ENCODE measurements at places on chromosomes 1 and 21.

- no peak for DNase-seq
These were observed 4.9 kb downstream of the MIA3 start for GRCh38 chr1:222622765-222623164.

GRCh38 chr1:84376000-84376910 lies 22.0 kb upstream of the DNASE2B start:
- no peak for DNase-seq

DNA sequence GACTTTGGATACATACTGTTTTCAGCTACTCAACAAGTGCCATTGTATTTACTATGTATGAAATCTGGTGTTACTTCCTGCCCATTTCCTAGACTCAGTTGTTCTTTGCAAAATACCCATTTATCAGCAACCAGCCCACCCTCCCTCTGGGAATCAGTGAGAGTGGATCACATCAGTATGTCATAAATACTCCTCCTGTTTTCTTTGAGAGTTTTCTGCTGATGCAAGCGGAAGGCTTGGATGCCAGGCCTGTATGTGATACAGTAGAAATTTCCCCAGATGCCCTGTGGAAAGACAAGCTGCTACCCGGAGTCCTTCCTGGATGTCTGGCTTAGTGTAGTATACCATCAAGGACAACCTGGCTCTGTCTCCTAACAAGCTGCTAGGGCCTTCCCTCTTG lies 2.4 kb upstream of the PTPRC start:
- DNase-seq: no peak

- DNase-seq: no peak
These were observed 568.5 kb upstream of the B3GALT2 start for GRCh38 chr1:193754732-193755427.

- no peak for DNase-seq
These were observed 5.3 kb upstream of the IBA57 start for GRCh38 chr1:228160201-228160761.

- DNase-seq: no peak
These were observed 15.8 kb downstream of the SLC45A3 start for GRCh38 chr1:205664399-205665017.

DNA sequence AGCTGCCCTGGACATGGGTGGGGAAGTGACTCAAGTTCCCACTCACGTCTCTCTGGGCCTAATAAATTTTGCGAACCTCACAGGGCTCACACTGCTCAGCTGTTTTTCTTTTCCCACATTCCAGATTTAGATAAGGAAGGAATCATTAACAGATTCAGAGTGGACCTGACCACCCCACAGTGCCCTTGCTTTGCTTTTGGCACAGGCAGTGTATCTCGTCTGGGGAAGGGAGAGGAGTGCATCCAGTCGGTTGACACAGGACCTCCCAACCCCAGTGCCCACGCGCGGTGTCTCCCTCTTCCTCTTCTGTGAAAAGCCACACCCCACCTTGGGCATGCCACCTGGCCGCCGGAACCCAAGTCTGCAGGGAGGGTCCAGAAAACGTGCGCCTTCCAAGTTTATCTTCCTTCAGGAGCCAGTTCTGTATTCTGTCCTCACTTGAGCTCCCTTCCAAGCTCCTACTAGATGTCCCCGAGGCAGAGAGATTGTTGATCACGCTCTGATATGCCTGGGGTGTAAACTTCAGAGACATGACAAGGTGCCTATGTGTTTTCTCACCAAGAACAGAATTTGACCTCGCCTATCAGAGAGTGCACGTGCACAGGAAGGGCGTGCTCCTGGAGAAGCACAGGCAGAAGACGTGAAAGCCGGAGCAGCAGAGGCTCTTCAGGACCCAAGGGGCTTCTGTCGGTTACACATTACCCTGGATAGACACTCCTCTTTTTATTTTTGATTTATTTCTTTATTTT lies 9.5 kb upstream of the SLC2A5 start:
- DNase-seq: no peak

DNA sequence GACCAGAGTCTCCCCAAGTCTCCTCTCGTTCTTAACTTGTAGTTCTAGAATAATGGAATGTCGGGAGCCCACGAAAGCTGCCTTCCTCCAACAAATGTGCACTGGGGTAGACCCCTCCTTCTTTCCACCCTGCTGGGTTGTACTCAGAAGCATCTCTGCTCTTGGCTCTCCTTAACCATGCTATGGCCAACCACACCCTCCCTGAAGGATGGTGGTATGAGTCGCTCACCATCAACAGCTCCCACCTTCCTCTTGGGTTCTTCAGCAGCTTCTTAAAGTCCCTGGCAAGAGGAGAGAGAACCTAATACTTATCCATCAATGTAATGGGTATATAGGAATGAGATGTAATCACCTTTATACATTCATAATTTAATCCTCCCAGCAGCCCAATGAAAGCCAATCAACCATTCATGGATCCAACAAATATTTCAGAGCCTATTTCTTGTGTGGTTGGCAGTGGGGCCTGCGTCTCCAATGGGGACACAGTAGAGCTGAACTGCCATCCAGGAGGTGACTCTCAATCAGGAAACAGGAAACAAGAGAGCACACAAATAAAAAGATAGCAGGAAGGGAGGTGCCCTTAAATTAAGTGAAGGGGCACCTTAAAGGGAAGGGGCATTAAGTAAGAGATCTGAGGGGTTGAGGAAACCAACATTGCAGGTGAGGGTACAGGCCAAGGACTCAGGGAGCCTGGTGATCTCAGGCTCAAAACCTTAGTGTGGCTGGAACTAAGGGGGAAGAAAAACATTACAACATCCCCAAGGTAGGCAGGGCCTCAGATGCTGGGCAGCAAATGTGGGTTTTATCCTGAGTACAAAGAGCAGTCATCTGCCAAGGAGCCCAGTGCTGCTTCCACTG lies 64.4 kb upstream of the ETS2 start:
- no peak for DNase-seq

GRCh38 chr1:172286629-172287076 lies 133.8 kb upstream of the C1orf105 start:
- no peak for DNase-seq

DNA sequence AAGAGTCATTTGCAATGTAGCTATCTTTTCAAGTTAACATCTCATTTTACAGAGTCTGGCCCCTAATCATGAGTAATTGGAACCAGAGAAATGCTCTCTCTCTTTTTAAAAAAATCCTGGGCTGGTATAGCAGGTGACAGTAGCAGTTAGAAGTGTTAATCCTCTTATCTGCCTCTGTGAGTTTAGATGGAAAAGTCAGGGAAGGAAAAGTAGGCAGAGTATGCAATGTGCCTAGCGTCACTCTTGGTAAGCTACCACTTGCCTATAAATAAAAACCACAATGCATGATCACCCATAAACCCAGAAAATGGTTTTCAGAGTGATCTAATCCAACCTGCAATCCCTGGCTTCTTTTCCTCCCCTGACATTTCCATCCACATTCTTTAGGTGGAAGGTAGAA lies 43.2 kb downstream of the UTP25 start:
- DNase-seq: no peak

DNA sequence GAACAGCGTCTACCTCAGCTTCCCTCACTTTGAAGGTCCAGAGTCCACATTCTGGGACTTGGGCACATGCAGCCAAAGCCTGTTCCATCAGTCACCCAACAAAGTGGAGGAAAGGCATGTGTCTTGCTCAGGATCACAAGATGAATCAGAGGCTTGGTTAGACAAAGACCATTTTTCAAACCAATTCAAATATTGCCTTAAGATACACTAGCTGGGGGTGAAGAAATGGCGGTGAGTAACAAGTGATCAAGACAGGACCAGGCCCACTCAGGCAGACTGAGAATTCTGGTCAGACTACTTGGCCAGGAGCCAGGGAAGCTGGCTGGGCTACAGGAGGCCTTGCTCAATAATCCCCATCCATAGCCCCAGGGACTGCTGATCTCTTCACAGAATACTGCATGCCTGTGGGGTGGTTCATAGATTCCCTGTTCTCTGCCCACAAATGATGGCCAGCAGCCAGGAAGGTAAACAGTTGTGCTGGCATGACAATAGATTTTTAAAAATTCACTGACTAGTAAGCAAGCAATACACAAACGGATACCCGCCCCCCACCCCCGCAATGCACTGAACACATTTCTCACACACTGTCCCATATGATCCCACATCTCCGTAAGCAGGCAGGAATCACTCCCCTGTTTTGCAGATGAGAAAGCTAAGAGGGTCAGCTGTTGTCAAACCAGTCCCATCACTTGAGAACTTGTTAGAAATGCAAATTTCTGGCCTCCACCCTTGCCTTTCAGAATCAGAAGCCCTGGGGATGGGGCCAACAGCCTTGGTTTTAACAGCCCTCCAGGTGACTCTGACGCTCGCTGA lies 27.2 kb downstream of the ERI3 start:
- no peak for DNase-seq

DNA sequence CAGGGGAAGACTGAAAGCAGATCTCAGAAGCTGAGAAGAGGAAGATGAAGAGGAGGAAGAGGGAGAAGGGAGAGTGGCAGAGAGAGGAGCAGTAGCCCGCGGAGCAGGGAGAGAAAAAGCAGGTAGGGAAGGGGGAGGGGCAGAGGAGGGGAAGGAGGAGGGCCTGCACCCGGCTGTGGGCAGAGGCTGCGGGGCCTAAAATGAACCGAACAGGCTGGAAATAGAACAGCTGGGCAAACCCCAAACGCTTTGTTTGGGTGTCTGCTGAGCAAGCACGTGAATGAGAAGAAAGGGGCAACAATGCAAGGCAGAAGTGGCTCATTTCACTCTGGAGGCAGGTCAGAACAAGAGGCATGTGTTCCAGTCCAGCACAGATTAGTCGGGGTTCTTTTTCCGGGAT lies 33.5 kb downstream of the KCNC4 start:
- no peak for DNase-seq

- no peak for DNase-seq
These were observed 195.2 kb downstream of the PBX1 start for GRCh38 chr1:164754088-164754600.

DNA sequence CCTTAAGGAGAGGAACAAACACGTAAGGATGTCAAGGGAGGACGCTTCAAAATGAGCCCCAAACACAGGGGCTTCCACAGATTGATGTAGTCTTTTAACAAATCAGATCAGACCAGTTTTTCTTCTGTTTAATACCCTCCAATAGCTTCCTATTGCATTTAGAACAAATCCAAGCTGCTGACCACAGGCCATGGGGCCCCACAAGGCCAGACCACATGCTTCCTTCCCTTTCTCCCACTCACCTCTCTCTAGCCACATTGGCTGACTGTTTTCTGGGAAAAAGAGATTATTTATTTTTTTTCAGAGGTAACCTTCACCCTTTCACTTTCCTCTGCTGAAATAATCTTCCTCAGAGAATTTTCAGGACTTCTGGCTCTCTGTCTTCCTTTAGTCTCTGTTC lies 380.6 kb downstream of the SIPA1L2 start:
- DNase-seq: no peak

GRCh38 chr1:26862781-26863684 lies at the start of gene SFN:
Gene SFN, plus strand, starts transcription at chr1:26863149. Its CDS starts 64 bp downstream, at chr1:26863213.
- peak; percentile 48 for DNase-seq

GRCh38 chr1:23029337-23029736 lies 10.1 kb downstream of the KDM1A start:
- DNase-seq: no peak

GRCh38 chr1:224123136-224123535 lies 9.2 kb downstream of the FBXO28 start:
- DNase-seq: no peak

DNA sequence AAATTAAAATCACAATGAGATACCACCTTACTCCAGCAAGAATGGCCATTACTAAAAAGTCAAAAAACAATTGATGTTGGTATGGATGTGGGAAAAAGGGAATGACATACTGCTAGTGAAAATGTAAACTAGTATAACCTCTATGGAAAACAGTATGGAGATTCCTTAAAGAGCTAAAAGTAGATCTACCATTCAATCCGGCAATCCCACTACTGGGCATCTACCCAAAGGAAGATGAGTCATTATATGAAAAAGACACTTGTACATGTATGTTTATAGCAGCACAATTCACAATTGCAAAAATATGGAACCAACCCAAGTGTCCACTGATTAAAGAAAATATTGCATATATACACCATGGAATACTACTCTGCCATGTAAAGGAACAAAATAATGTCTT lies 37.2 kb downstream of the SUSD4 start:
- DNase-seq: no peak

DNA sequence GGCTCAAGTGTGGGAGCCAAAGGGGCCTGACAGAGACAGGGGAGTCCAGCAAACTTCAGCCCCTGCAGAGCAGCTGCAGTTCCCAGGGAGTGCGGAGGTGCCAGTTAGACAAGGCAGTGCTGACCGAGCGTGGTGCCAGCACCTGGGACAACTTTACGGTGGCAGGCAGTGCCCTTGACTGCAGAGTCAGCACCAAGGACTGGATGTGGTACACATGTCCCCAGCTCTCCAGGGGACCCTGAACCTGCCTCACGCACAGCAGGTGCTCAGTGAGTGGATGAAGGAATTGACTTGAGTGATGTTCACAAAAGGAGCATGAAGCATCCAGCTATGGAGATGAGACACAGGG lies 296.5 kb downstream of the SIPA1L2 start:
- no peak for DNase-seq

- DNase-seq: no peak
These were observed 7.4 kb downstream of the HMCN1 start for GRCh38 chr1:185741551-185741950.

- no peak for DNase-seq
These were observed 472.2 kb downstream of the MATN1 start for GRCh38 chr1:30250984-30251850.

- DNase-seq: no peak
These were observed 313.6 kb downstream of the OLFM3 start for GRCh38 chr1:101683136-101683535.

- no peak for DNase-seq
These were observed 3.1 kb downstream of the PBX1 start for GRCh38 chr1:164562061-164562460.

- DNase-seq: no peak
These were observed 173.9 kb downstream of the DUSP10 start for GRCh38 chr1:221567859-221568507.

- DNase-seq: peak; percentile 20
These were observed 170.6 kb upstream of the ARHGEF16 start for GRCh38 chr1:3283849-3284248.

DNA sequence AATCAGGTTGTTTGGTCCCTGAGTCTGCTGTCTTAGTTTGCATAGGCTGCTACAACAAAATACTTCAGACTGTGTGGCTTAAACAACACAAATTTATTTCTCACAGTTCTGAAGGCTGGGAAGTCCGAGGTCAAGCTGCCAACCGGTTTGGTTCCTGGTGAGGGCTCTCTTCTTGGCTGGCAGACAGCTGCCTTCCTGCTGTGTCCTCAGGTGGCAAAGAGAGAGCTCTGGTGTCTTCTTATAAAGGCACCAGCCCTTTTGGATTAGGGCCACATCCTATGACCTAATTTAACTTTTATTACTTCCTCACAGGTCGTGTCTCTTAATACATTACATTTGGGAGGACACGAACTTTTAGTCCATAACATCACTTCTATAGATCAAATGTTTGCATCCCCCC lies 89.6 kb upstream of the CD34 start:
- no peak for DNase-seq

DNA sequence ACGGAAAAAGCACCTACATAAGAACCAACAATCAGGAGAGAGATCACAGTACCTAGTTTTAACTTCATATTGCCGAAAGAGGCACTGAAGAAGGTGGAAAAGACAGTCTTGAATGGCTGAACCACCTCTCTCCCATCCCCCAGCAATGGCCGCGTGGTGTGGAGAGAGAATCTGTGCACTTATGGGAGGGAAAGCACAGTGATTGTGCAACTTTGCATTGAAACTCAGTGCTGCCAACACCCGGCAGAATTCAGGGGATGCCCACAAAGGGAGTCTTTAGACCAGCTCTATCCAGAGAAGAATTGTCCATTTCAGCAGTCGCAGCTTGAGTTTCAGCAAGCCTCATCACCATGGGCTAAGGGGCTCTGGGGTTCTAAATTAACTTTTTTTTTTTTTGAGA lies 186.3 kb upstream of the USP25 start:
- DNase-seq: no peak
